ENCODE measurements at places on chromosomes 6 and 20.

- no peak for DNase-seq
Measured at GRCh38 chr6:130697271-130697994, 129.8 kb upstream of the SMLR1 start.

GRCh38 chr6:84455511-84456029, 228.1 kb upstream of the CEP162 start:
- DNase-seq: no peak

- no peak for DNase-seq
Measured at GRCh38 chr6:729606-730320, 36.8 kb upstream of the EXOC2 start.

DNA sequence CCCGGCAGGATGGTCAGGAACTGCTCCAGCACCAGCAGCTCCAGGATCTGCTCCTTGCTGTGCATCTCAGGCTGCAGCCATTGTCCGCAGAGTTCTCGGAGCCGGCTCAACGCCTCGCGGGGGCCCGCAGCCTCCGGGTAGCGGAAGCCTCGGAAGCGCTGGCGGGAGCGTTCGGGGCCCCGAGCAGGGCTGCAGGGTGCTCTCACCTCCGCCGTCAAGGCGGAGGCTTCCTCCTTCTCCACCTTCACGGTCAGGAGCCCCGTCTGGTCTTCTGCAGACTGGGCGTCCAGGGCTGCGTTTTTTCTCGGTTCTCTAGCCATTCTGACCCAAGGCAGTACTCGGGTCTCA, 434 bp downstream of the ZKSCAN4 start:
- no peak for DNase-seq

DNA sequence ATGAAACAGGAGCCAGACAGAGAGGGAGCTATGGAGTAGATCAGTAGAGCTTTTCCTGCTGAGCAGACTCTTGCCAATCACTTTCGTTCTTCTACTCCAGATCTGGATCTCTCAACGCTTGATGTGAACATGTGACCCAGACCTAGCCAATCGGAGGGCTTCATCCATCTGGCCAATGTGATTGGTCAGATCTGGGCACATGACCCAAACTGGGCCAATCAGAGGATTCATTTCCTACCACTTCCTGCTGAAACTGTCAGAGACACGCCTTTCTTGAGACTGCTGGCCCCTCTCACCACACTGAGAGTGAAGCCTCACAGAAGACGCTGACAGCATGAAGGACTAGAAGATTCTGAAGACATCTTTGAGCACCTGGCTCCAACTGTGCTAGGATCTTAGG, 44.2 kb upstream of the ZMYND8 start:
- DNase-seq: no peak

GRCh38 chr6:168906391-168906790, 347.3 kb downstream of the THBS2 start:
- DNase-seq: no peak

DNA sequence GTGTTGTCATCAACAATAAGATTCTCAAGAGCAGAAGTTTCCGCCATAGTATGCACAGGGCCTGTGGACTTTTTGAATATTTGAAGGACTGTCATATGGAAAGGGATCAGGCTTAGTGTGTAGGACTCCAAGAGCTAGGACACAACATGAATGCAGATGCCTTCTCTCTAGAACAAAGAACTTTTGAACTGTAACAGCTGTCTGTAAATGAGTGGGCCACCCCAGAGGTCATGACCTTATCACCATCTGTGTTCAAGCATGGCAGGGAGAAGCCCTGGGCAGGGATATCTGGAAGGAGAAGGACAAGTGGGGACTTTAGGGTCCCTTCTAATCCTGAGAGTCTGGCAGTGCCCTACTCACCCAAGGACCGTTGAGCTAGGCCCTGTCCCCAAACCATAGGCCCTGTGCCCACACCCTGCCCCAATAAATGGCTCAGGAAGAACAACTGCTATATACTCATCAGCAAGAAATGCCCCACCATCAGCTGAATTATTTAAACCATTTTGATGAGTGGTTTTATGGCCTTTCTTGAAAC, 70.6 kb downstream of the MTHFD1L start:
- DNase-seq: no peak

DNA sequence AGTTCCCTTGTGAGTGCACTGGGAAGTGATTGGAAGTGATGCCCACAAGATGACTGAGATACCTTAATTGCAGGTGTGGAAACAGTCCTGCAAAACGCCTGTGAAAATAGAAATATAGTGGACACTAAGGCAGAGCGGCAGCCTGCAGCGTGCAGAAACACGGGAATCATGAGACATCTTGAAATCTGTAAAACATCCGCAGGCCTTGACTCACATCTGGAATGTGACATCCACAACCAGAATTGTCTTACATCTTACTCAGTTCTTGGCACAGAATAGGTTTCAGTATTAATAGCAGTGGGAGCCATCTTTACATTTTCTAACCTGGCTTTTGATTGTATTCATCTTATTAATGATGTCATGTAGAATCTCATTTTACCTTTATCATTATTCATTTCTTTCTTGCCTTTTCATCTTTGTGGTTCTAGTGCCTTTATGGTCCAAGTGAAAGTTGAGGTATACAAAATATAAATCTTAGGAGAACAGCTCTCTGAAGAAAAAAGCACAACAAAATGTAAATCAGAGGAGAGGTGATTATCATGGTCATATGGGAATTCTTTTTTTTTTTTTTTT, 44.6 kb downstream of the CDYL start:
- DNase-seq: no peak

GRCh38 chr6:64230530-64230929, 594.9 kb downstream of the PHF3 start:
- no peak for DNase-seq

GRCh38 chr6:169424821-169425240, 171.2 kb upstream of the THBS2 start:
- peak; percentile 72 for DNase-seq

GRCh38 chr20:43198607-43199006, 8.9 kb upstream of the PTPRT start:
- no peak for DNase-seq

GRCh38 chr20:34562641-34563040, 4.1 kb downstream of the MAP1LC3A start:
- no peak for DNase-seq
